ENCODE measurements at places on chromosomes 7 and 10.

DNA sequence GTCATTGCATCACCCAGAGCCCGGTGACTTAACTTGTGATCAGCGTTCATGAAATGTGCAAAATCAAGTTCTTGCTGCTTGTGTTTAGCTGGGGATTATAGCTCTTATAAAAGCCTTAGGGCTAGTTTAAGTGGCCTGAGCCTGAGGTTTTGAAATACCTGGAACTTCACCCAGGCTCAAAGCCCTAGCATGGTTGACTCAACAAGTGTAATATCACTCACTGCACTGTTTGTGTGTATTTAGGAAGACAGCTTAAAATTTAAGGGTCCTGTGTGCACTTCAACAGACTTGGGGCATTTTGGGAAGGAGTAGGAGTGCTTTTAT lies 489.5 kb downstream of the GATA3 start:
- no peak for DNase-seq

- no peak for DNase-seq
Measured at GRCh38 chr7:99238558-99239341, 30.8 kb upstream of the KPNA7 start.

DNA sequence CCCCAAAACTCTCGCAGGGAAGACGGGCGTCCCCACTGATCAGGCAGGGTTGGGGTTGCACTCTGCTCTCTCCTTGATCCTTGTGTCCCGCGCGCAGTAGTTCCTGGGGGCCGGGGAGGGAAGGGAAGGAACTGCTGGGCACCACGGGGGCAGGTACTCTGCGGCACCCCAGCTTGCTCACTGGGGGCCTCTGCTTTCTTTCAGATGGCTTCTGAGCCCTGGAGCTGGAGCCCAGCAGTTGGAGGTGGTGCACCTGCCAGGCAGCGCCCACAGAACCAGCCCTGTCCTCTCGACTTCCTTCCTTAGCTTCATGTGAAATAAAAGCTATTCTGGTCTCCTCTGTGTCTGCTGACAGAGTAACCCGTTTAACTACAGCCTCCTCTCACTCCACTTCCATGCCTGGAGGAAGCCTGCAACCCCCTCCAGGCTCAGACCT lies 12.2 kb downstream of the PLAC9 start:
- no peak for DNase-seq

- DNase-seq: no peak
Measured at GRCh38 chr7:77940647-77941046, 142.1 kb downstream of the PHTF2 start.

DNA sequence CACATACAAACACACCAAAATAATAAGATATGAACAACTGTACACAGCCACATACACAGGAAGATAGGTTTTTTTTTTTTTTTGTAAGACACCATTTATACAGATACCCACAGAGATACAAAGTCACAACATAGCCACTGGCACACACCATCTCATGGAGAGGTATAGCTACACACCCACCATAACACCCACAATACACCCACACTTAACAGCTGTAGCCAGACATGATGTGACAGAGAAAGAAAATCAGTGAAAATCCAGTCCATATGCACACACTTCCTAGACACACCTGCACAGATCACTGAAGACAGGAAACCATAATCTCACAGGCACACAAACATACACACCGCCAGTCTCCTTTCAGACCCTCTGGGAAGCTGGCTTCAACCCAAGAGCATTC lies 62.4 kb upstream of the PAX2 start:
- no peak for DNase-seq

DNA sequence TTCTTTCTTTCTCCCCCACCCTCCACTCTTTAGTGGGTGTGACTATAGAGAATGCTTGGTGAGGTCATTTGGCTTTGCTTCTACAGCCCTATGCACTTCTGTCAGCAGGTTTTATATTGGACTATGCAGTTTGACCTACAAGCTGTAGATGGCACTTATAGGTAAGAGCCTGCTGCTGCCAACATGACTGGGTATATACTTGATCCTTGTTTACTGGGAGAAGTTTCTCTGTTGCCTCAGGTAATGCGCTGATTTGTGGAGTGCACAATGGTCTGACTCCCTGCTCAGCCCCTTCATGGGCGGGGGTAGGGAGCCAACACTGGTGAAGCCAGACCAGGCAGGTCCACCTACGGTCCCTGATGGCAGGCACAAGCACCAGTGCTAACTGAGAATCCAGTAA lies 33.7 kb upstream of the C7orf33 start:
- DNase-seq: no peak

DNA sequence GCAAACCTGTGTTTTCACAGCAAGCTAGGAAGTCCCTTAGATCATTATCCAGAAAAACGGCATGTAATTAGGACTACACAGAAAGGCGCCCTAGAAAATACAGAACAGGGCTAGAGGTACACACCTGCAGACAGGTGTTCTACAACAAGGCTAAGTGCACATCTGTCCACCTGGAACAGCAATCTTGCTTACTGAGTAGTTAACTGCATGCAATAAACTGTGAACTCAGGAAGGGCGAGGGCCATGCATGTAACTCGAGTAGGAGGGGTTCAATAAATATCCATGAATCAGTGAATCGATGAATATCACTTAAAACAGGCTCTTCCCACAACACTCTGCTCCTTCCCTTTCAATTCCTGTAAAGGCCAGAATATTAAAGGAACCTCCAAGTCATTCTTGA lies 22.0 kb downstream of the FAM171A1 start:
- no peak for DNase-seq

- no peak for DNase-seq
Measured at GRCh38 chr10:44954042-44954441, 5.6 kb upstream of the RASSF4 start.

GRCh38 chr7:157572622-157573021 lies 235.8 kb downstream of the DNAJB6 start:
- DNase-seq: no peak

DNA sequence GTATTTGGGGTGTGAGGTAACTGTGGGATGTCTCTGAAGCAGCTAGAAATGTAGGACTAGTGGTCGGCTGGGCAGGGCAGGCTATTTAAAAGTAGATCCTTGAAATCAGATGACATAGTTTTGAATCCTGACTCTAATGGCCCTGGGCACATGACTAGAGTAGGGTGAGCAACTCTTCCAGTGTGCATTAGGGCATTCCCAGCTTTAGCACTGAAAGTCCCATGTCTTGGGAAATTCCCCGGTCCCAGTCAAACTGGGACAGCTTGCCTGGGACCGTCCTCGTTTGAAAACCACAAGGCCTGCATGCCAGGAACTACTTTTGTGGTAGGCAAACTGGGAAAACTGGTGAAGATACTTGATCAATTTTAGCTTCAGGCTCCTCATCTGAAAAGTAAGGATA lies 255.3 kb downstream of the PTEN start:
- DNase-seq: no peak

Data from CD4-positive, alpha-beta memory T cell (primary cell).